Central memory CD4-positive, alpha-beta T cell (primary cell): ENCODE measurements at places on chromosomes 7 and 10.

GRCh38 chr10:43105956-43106229 is 29.0 kb downstream of the RET start:
- no peak for DNase-seq

DNA sequence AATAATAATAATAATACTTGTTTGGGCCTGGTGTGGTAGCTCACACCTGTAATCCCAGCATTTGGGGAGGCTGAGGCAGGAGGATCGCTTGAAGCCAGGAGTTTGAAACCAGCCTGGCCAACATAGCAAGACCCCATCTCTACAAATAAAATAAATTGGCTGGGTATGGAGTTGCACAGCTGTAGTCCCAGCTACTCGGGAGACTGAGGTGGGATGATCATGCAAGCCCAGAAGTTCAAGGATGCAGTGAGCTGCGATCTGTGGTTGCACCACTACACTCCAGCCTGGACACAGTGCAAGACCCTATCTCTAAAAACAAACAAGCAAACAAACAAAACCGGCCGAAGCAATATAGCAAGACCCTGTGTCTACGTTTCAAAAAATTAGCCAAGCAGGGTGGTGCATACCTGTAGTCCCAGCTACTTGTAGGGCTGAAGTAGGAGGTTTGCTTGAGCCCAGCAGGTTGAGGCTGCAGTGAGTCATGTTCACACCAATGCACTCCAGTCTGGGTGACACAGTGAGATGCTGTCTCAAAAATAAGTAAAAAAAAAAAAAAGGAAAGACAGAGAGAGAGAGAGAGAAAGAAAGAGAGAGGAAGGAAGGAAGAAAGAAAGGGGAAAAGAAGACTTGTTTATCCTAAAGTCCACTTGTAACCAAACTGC is 85.6 kb upstream of the KDM7A start:
- DNase-seq, result no peak

DNA sequence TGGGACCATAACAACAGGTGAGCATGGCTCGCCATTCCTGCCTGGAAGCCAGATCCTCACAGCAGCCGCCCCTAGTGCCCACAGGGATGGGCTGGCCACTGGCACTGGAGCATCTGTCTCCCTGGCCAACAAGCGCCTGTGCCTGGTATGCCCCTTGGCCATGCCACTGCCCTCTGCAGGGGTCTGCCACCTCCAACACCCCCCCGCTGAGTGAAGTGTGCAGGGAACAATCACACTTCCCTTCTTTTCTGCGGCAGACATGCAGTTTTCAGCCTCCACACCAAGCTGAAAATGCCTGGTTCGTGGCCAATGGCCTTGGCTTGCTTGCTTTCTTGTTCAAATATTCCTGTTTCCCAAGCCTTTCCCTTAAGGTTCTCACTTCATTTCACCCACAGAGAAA is 50.7 kb downstream of the HSPA12A start:
- no peak for DNase-seq

DNA sequence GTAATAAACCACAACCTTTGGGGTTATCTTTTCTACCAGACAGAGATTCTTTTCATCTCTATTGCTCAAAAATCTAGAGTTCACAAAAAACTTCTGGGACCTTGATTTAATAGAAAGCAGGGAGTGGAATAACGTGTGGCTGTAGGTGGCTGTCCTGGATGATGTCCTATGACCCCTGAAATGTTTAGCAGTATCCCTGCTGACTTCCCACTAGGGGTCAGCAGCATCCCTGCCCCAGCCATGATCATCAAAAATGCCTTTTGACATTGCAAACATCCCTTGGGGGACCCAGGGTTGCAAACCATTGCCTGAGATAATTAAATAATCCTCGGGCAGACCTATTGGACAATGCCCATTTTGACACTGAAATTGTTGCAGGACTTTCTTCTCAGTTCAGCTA is 177.1 kb downstream of the USP6NL start:
- no peak for DNase-seq

DNA sequence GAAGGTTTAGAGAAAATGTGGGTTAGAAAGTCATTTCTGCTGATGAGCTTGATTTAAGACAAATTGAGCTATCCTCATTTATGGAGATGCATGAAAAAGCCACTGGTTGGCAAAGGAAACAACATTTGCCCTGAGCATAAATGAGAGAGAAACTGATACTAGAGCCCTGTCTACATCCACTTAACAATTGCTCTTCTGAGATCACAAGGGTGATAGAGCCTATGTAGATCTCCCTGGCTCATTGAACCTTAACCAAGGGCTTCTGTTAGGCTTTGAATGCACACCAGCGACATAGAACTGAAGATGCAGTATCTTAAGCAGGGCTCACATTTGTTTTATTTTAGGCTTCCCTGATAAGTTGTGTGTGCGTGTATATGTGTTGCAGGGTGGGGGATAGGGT is 35.0 kb downstream of the GPR141 start:
- no peak for DNase-seq

- DNase-seq, result no peak
Measured at GRCh38 chr10:130495116-130495862, 359.1 kb downstream of the GLRX3 start.

DNA sequence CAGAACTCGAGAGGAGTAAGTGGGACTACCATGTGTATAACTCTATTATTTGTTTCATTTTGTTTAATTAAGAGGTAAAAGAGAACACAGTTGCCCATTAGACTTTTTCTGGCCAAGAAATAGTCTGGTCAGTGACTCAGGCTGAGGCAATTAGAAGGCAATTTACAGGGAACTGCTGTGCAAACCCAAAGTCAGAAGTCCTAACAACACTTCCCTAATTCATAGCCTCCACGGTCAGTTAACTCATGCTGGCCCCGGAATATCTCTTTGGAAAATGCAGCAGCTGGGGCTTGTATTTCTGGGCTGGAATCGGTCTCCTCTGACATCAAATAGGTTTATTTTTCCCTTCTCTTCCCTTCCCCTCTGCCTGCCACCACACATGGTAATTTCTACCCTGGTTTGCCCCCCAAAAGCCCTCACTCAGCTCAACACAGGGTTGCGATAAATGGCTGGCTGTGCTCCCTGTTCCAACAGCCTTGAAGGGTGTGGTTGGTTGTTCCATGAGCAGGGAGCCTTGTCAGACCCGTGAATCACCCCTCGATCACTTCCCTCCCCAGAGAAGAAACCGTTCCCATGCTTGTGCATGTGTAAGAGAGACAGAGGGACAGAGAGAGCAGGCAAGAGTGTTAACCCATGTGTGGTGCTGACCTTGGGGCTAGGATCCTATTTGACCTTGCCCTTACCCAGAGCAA is 5.3 kb downstream of the SH3PXD2A start:
- no peak for DNase-seq

- DNase-seq, result no peak
Measured at GRCh38 chr7:95303013-95303905, 21.1 kb downstream of the PON1 start.

DNA sequence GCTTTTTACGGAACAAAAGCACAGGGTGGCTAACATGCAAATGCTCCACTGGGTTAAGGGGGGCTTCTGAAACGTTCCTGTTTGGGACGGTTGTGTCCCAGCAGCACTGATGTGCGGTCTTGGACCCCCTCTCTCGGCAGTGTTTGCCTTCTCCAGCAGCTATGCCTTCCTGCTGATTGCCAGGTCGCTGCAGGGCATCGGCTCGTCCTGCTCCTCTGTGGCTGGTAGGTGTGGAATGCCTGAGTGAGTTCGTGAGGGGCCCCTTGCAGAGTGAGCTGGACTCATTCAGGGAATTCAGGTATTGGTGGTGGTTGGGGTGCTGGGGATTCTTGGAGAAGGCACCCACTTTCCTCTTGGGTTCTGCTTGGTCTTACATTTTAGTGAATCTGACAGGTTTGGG is 13.0 kb downstream of the SLC18A2 start:
- no peak for DNase-seq

- DNase-seq, result no peak
Measured at GRCh38 chr7:12930534-12930933, 243.1 kb downstream of the ARL4A start.

GRCh38 chr10:500876-501275 is 188.6 kb downstream of the DIP2C start:
- no peak for DNase-seq

DNA sequence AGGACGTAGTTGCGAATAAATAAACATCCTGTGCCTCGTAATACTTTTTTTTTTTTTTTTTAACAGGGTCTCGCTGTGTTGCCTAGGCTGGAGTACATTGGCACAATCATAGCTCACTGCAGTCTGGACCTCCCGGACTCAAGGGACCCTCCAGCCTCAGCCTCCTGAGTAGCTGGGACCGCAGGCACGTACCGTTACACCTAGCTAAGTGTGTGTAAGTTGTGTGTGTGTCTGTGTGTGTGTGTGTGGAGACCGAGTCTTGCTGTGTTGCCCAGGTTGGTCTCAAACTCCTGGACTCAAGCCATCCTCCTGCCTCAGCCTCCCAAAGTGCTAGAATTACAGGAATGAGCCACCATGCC is 573 bp upstream of the PON2 start:
- DNase-seq, result no peak

DNA sequence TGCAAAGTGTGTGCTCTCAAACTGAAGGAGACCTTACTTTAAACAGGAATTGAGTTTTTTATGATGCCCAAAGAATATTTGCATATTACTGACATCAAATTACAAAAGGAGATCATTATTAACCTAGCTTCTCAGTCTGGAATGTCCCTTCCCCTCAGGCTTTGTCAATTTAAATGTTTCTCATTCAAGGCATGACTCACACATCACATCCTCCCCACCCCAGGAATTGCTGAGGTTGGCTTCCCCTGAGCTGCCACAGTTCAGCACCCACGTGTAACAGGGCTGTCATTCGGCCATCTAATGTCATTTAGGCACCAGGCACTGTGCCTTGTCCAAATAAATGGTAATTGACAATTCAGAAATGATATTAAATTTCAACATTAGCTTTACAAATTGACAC is 305.9 kb upstream of the MGMT start:
- no peak for DNase-seq

DNA sequence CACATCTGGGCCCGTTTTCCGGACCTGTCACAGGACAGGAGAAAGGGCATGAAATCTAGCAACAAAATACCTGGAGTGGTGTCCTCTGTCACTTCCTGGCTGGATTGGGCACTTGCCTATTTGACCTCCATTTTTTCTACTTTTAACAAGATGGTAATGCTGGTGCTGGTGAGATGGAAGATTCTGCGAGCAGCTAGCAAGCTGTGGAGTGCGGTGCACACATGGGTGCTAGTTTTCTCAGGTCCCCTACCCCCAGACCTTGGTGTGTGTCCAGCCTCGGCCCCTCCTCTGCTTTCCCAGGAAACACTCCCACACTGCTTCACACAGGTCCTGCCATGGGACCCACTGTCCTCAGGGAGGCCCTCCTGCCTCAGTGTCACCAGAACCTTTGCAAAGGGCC is 87.7 kb downstream of the WDR11 start:
- no peak for DNase-seq

- no peak for DNase-seq
Measured at GRCh38 chr10:28734938-28735759, 57.8 kb downstream of the BAMBI start.

GRCh38 chr7:150377196-150377595 is 1.9 kb upstream of the ZNF775 start:
- no peak for DNase-seq

- DNase-seq, result no peak
Measured at GRCh38 chr7:92850516-92850915, 14.1 kb upstream of the CDK6 start.

GRCh38 chr10:25555865-25556264 is 378.2 kb upstream of the MYO3A start:
- DNase-seq, result no peak

DNA sequence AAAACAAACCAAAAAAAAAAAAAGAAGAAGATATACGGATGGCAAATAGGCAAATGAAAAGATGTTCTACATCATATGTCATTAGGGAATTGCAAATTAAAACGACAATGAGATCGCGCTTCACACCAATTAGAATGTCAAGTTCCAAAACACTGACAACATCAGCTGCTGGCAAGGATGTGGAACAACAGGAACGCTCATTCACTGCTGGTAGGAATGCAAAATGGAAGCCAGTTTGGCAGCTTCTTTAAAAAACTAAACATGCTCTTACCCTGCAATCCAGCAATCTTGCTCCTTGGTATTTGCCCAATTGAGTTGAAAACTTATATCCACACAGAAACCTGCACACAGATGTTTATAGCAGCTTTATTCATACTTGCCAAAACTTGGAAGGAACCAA is 34.8 kb downstream of the CALML5 start:
- DNase-seq, result no peak

DNA sequence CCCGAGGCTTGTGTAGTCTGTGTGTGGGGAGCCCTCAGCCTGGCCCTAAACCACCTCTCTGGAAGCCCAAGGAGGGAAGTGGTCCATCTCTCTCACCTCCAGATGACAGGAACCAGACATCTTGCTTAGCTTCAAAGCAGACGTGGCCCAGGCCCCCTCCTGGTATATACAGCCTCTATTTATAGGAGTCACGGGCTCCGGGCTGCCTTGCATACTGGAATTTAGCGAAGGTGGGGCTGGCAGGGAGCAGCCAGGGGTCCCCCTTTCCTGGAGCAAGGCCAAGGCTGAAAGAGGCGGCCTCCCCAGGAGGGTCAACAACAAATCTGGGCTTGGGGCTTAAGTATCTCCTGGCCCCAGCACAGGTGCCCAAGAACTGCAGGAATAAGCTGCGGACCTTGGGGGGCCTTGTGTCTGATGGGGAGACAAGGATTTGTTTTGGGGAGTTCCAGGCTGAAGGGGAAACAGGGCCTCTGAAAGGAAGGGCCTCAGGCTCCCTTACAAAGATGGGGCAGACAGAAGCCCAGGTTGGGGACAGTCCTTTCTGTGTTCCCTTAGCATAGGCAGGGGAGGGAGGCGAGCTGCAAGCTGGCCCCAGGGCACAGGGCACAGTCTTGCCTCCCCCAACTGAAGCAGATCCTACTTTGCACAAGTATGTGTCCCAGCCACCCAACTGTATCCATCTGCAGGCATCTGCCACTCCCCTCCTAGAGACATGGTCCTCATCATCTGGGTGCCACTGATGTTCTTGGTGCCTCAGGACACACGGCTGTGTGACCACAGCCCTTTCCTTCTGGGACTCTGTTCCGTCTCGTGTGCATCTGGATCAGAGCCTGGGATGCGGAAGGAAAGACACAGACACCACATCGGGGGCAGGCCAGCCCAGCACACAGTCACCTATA is 11.9 kb downstream of the ZCCHC24 start:
- no peak for DNase-seq

DNA sequence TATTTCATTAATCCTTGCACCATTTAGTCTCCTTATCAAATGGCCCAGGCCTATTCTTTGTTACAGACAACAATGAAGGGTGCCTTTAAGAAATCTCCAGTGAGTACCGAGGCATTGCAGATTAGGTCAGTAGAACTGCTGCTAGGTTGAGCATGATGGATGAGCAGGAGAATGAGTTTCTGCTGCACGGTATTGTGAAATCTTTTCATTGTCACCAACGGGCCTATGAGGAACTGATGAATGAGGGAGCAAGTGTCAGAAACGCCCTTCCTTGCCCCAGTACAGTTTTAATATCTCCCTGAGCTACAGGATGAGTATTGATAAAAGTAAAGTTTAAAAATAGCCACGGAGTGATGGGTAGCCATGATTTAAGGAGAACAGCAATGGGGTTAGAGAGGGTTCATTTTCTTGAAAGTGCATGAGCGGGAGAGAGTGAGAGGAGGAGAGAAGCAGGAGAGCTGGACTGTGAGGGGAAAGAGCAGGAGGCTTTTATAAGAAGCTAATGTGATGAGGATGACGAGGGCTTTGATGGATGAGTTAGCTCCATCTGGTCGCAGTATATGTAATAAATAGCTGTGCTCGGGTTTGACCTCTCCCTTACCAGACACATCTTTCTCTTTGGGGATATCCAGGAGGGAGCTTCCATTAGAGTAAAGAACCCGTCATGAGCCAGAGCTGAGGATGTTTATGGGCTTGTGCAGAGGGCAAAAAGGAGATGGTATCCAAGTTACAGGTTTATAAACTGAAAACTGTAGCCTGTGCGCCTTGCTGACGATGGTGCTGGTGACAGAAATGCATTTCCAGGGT is 526.1 kb downstream of the LRMDA start:
- no peak for DNase-seq
